NCI-H2107 (cell line): ENCODE measurements at places on chromosomes 13 and 19.
A peak's percentile ranks its signal among the peaks of the same experiment; 100 is the strongest.

- DNase-seq: no peak
Measured at GRCh38 chr13:75226733-75227435, 255.1 kb downstream of the TBC1D4 start.

- DNase-seq: no peak
Measured at GRCh38 chr19:18657590-18658365, 20.9 kb downstream of the KLHL26 start.

- peak; percentile 24 for DNase-seq
Measured at GRCh38 chr19:48755084-48755641, at the start of gene FGF21. Gene FGF21, plus strand, starts transcription at chr19:48755524. Its CDS starts 713 bp downstream, at chr19:48756237.

DNA sequence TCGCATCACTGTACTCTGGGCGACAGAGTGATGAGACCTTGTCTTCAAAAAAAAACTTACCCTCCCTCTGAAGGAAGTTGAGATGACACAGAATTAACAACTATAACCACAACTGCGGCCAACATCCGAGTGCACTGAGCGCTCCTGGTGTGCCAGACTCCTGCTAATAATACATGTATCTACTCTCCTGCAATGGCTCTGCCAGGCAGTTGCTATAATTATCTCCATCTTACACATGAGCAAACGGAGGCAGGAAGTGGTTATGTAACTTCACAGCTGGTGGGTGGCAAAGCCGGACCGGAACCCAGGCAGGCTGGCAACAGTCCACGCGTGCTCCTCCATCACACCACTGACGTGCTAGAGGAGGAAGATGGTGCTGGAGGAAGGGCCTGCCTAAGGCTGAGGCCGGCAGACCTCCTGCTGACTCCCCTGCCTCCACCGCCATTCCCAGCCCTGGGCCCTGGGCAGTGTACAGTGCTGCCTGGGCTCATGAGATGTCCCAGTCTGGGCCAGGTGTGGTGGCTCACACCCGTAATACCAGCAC lies 12.6 kb downstream of the XRCC1 start:
- DNase-seq: peak; percentile 42

GRCh38 chr19:14400951-14401431 lies 18.1 kb downstream of the DDX39A start:
- DNase-seq: no peak

DNA sequence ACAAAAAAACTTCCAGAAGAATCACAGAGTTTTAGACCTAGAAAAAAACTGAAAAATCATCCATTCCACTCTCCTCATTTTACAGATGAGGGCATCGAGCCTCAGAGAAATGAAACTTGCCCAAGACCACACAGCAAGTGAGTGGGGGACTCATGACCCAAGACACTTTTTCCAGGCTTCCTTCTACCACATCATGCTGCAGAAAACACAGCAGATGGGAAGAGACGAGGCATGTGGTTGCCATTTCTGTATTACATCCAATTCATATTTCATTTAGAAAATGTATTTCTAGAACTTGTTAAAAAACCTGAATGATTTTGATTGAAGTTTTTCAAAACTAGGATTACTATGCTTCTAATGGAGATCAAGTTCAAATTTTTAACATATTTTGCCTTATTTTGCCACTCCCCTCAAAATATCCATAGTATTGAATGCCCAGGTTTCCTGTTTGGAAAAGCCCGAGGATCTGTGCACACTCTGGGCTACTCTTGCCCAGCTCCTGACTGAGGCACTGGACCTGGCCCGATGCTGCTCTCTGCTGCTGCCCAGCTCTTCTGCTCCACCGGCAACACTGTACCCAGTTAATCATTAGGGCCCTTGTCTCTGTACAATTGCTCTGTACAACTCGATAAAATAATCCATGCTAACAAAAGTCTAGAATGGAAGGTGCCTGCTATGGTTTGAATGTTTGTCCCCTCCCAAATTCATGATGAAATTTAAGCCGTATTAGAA lies 157.4 kb downstream of the EFNB2 start:
- DNase-seq: no peak

DNA sequence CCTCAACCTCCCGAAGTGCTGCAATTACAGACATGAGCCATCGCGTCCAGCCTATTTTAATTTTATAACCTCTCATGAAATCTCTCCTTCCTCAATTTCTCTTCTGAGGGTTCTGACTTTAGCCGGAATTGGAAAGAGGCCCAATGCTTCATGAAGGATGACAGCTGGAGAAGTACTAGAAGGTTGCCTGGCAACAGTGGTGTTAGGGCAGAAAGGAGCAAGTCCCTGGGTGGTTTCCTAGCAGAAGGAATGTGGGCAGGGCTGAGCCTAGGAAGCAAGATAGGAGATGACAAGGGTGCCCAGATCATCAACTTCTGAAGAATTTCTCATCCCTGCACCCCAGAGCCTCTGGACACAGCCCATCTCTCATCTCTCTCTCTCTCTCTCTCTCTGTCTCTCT lies 25.8 kb downstream of the CACNG6 start:
- no peak for DNase-seq

- DNase-seq: no peak
Measured at GRCh38 chr13:83150616-83151307, 731.5 kb downstream of the SLITRK1 start.

- no peak for DNase-seq
Measured at GRCh38 chr19:35414442-35414841, 33.6 kb upstream of the FFAR2 start.

- DNase-seq: no peak
Measured at GRCh38 chr19:13981467-13981866, 24.7 kb downstream of the RFX1 start.

- no peak for DNase-seq
Measured at GRCh38 chr13:20363603-20364002, 131.5 kb upstream of the GJB6 start.

GRCh38 chr13:22594041-22594440 lies 586.7 kb upstream of the SGCG start:
- DNase-seq: no peak

- DNase-seq: no peak
Measured at GRCh38 chr13:112657850-112658445, 31.9 kb upstream of the ATP11A start.

GRCh38 chr19:54186934-54187381 lies 2.4 kb downstream of the MBOAT7 start:
- no peak for DNase-seq

GRCh38 chr13:63167699-63168337 lies 1752.2 kb upstream of the PCDH20 start:
- no peak for DNase-seq

DNA sequence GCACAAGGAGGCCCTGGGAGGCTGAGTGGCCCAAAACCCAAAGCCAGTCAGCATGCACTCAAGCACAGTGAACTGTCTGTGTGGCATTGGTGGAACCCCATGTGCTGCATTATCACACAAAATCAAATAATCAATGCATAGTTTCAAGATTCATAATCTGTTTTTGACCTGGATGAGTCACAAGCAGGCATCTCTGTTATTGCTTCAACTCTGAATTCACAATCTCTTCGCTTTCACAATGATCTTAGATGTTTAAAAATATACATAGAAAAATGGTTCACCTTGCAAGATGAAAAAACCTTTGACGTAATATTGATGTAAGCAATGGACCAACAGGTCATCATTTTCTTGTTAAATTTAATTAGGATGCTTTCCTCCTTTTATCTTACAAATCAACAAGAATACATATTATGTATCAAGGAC lies 455.4 kb downstream of the IRS2 start:
- no peak for DNase-seq

GRCh38 chr13:40379794-40380578 lies 286.5 kb downstream of the FOXO1 start:
- DNase-seq: no peak

- no peak for DNase-seq
Measured at GRCh38 chr13:99363391-99363790, 56.2 kb upstream of the GPR183 start.

DNA sequence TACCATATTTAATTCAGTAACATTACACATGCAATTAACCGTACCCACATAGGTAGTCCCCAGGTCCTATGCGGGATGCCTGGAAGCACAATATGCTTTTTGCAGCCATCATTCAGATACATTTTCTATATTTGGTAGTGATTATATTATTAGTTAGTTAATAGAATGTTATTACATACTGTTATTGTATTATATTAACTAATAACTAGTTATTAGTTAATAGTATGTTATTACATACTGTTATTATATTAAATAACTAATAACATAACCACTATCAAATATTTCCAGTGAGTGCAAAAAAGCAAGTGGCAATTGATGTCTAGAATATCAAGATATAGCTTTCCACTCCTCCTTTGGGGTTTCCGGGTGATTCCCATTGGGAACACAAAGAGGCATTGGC lies 45.5 kb upstream of the CYP2A7 start:
- no peak for DNase-seq

- DNase-seq: no peak
Measured at GRCh38 chr13:69458013-69458412, 649.6 kb upstream of the ATXN8OS start.

DNA sequence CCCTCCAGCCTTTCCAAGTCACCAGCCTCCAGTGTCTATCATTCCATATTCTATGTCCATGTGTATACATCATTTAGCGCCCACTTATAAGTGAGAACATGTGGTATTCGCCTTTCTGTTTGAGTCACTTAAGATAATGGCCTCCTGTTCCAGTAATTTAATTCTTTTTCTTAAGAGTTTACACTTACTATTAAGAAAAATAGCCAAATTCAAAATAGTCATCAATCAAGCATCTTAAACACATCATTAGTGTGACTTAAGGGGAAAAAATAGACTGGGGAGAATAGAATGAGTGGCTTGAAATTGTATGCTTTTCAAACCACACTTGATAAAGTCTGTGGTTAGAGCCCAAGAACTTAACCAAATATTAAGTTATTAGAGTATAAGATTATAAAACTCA lies 248.0 kb downstream of the MAB21L1 start:
- DNase-seq: no peak

- DNase-seq: no peak
Measured at GRCh38 chr13:88063741-88064140, 392.6 kb downstream of the SLITRK5 start.

DNA sequence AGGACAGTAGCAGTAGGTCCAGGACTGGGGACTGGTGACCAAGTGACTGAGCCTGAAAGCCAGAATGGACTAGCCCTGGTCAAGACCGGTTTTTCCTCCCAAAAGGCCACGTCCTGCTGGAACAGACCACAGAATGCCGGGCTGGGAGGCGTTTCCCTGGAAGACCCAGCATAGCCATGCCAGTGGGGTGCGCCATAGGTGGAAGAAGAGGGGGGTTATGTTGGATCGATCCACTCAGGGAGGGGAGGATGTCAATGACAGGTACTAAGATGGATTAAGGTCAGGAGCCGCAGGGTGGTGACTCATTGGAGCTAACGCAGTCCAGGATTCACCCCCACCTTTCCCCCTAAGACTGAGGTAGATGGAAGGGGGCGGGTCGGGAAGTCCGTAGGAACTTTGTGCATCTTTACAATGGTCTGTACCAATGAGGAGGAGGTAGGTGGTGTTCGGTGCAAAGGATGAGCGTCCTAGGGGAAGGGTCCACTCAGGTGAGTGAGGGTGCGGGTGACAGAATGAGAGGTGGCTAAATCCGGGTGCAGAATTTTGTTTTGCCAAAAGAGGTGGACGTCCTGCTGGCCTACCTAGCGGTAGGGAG lies 21.0 kb downstream of the VASP start:
- no peak for DNase-seq

- no peak for DNase-seq
Measured at GRCh38 chr19:34505321-34506025, 23.9 kb downstream of the WTIP start.

- DNase-seq: no peak
Measured at GRCh38 chr13:21218351-21219035, 42.0 kb downstream of the MRPL57 start.

- DNase-seq: no peak
Measured at GRCh38 chr19:41811036-41811435, 14.6 kb downstream of the CEACAM3 start.

- peak; percentile 60 for DNase-seq
Measured at GRCh38 chr19:45973553-45974338, at the start of gene NOVA2. Gene NOVA2, minus strand, starts transcription at chr19:45973865. Its CDS starts 514 bp downstream, at chr19:45973351.

DNA sequence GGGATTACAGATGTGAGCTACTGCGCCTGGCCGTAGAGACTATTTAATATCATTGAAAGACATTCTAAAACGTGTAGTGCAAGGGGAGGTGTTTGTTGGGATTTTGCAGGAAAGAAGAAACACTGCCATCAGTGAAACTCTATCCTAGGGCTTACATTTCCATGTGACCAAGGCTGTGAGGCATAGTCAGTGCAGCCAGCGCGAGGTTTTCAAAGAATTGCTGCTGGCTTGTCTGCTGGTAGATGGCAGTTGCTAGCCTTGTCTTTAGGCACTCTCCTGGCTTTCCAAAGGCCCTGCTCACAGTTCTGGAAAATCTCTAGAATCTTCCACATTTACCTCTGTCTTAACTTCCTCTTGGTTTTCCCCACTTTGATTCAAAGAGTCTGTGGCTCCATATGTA lies 77.5 kb downstream of the GPC6 start:
- DNase-seq: no peak

DNA sequence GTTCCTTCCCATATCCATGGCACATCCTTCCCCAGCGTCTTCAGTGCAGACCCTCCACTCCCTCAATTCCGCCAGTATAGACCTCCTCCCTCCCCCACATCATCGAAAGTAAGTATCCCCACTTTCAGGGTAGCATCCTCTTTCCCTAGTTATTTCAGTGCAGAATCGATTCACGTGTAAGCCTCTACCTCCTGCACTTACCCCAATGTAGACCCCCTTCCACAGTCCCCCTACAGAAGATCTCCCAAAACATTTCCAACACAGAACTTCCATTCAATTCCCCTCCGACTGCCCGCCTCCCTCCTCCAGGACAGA lies 664 bp downstream of the IRF3 start:
- no peak for DNase-seq

DNA sequence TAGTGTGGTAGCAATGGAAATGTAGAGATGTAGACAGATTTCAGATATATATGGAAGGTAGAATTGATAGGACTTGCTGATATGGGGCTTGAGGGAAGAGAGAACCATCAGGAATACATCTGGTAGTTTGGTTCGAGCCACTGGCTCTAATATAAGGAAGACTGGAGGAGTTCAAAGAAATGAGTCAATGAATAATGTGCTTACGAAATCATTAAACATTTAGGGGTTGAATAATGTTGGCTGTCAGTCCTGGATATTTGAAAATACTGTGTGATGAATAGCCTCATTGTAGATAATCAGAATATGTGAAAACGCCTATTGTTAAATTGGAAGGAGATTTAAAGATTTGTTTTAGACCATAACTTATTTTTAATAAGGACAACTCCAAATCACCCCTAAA lies 21.6 kb downstream of the SGCG start:
- no peak for DNase-seq

- DNase-seq: no peak
Measured at GRCh38 chr13:40316301-40316700, 350.1 kb downstream of the FOXO1 start.

- DNase-seq: peak; percentile 13
Measured at GRCh38 chr13:111431206-111431605, 110.8 kb downstream of the TEX29 start.
